Left hindlimb (tissue), 1 donor: ENCODE measurements at places on chromosomes 1 and 21.
A peak's percentile ranks its signal among the peaks of the same experiment; 100 is the strongest.

DNA sequence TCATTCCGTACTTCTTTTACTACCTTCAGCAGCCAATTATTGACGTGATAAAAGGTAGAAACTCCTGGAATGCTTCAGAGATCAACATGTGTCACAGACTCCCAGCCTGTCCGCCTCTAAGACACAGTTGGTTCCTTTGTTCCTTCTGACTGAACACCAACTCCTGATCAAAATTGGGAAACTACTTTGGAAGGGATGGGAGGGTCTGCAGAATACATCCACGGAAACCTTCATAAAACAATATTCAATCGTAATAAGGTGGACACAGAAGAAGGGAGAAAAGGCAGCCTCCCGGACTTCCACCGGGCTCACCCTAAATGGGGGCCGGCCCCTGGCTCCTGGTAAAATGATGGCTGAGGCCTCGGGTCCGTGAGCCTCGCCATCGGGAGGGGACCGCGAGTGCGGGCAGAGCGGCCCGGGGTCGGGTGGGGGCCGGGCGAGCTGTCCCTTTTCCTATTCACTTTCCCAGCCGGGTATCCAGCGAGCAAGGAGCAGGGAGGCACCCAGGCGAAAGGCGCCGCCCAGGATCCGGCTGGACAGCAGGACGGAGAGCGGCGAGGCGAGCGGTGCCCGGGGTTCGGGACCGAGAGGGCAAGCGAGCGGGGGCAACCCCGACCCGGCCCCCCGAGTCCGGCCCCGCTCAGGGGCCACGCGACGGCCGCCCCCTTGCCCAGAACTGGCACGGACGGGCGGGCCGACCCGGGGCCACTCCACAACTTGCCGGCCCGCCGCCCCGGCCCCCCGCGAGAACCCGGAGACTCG lies 805 bp downstream of the NRIP1 start:
- peak; percentile 74 for DNase-seq

DNA sequence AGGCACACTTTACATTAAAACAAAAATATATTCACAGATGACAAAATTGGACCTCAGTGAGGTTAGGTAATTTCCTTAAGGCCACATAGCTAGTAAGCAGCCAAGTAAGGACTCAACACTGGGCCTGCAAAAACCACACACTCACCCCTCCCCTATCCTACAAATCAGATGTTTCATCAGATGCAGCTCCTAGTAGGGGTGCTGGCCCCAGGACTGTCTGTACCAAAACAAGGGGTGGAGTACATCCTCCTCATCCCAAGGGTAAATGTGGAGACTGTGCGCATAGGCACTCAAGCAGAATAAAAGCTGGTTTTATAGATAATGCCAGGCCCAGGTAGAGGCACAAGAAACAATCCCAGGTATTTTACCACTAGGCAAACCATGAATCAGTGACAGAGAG lies 25.7 kb downstream of the URB1 start:
- DNase-seq, result no peak

- DNase-seq, result no peak
Observed at GRCh38 chr1:47621483-47621882, 183.6 kb downstream of the FOXD2 start.

- DNase-seq, result no peak
Observed at GRCh38 chr1:213017447-213018273, 2.0 kb upstream of the ANGEL2 start.

- DNase-seq, result no peak
Observed at GRCh38 chr1:2833454-2834145, 32.1 kb upstream of the TTC34 start.
